ENCODE measurements at places on chromosomes 3 and 15.

GRCh38 chr3:59559721-59560435 is 510.1 kb upstream of the CFAP20DC start:
- H3K4me1 ChIP-seq, result peaks cover 20% of the 10 kb centered on the region
- no peaks in the 10 kb centered on the region for H3K27me3 ChIP-seq
- H3K4me3 ChIP-seq, result no peak overlapping the region
- H3K36me3 ChIP-seq, result peaks cover 3% of the 10 kb centered on the region

- no peak overlapping the region for H3K4me3 ChIP-seq
- DNase-seq, result no peak
- peaks cover 17% of the 10 kb centered on the region for H3K27me3 ChIP-seq
- peaks cover 3% of the 10 kb centered on the region for H3K4me1 ChIP-seq
- no peak overlapping the region for H3K27ac ChIP-seq
- no peaks in the 10 kb centered on the region for H3K36me3 ChIP-seq
These were observed 6.7 kb downstream of the CCR5AS start for GRCh38 chr3:46400000-46400734.

- no peaks in the 10 kb centered on the region for H3K4me1 ChIP-seq
- no peak for DNase-seq
- no peak overlapping the region for H3K4me3 ChIP-seq
- H3K27me3 ChIP-seq, result no peaks in the 10 kb centered on the region
- H3K27ac ChIP-seq, result no peak overlapping the region
These were observed 218.5 kb upstream of the STT3B start for GRCh38 chr3:31314258-31314657.

DNA sequence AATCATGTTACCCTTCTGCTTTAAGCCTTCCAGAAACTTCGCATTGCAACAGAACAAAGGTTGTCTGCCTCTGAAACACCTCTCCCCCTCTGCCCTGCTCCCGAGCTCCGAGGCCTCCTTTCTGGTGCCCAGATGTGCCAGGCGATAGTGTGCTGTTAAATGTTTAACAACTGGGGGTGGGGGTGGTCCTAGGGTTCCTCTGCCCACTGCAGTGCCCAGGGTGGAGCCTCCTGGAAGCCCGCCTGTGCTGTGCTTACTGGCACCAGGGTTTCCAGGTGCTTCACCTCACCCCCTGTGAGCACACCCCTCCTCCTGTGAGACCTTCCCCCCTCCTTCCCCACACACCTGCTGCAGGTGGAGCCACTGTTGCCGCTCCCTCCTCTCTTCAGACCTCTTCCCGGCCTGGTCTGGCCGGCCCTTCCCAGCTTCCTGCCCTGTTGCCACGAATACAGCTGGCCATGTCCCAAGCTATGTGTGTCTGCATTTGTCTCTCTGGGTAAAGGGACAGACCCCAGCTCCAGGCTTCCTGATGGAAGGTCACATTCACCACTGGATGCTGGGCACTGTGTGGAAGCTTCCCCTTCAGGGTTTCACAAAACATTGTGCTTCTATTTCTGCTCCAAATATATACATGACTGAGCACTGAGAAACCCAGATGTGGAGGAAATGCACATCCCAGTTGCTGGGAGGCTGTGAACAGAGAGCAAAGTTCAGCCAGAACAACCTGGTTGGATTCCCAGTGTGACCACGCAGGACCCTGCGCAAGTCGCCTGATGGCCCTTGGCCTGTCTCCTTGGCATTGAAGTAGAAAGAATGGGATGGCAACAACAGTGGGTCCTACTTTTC is 37.2 kb downstream of the MGLL start:
- peaks cover 1% of the 10 kb centered on the region for H3K27me3 ChIP-seq
- H3K4me1 ChIP-seq, result no peaks in the 10 kb centered on the region
- no peaks in the 10 kb centered on the region for H3K36me3 ChIP-seq
- DNase-seq, result no peak
- no peak overlapping the region for H3K27ac ChIP-seq
- H3K4me3 ChIP-seq, result no peak overlapping the region

DNA sequence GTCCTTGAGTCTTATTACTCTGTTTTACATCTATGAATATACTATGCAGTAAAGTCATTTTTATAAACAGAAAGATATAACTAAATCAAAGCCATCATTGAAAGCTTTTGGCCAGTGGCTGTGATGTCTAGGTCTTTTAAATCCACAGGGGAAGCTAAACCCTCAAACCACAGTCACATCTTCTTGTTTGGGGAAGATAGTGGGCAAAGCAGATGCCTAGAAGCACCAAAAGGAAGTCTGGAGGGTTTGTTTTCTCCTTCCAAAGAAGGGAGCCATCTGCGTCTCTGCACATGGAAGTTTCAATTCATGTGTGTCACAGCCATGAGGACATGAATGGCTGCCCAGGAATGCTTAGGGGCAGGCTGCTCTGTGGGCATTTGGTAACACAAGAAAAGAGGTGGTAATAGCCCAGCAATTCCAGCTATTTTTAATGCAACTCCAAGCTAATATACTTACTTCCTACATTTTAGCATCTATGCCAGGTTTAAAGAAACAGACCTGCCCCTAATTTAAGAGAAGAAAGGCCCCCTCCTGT is 322.2 kb downstream of the SLC9A9 start:
- H3K27me3 ChIP-seq, result peaks cover 4% of the 10 kb centered on the region
- H3K27ac ChIP-seq, result no peak overlapping the region
- peaks cover 8% of the 10 kb centered on the region for H3K4me1 ChIP-seq
- no peak for DNase-seq
- H3K36me3 ChIP-seq, result no peaks in the 10 kb centered on the region

DNA sequence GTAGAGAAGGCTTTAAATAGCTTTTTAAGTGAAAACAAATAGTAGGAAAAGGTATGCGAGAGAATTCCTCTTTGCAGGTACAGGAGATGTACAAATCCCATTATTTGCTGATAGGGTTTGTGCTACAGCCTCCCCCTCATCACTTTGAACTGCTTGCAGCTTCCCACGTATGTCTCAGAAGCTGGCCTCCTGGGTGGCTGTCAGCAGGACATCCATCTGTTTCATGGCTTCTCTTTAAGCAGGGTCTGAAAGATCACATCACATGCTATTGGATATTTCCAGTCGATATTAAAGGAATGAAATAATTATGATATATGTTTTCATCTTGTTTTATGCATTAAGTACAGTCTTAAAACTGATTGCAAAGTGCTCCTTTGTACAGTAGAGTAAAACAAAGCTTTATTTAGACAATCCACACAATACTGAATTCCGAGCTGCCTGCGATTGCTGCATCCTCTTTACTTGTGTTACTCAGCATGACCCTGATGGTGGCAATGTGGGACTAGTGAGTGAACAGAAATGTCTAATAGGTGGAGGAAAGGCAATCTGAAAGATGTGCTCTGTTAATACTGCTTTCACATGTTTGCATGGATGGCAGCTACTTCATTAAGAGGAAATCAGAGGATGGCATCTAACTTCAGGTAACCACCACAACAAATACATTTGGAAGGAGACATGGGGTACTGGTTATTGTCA is 930.6 kb upstream of the SEMA6D start:
- H3K36me3 ChIP-seq, result no peaks in the 10 kb centered on the region
- DNase-seq, result no peak
- H3K27ac ChIP-seq, result no peak overlapping the region
- H3K4me1 ChIP-seq, result no peaks in the 10 kb centered on the region

GRCh38 chr3:170865209-170866094 is 4.5 kb downstream of the RPL22L1 start:
- no peaks in the 10 kb centered on the region for H3K27me3 ChIP-seq
- DNase-seq, result no peak
- H3K4me1 ChIP-seq, result peaks cover 12% of the 10 kb centered on the region
- no peak overlapping the region for H3K27ac ChIP-seq
- peaks cover 59% of the 10 kb centered on the region for H3K36me3 ChIP-seq

GRCh38 chr3:197366301-197367044 is 68.1 kb upstream of the DLG1 start:
- no peak overlapping the region for H3K27ac ChIP-seq
- H3K4me1 ChIP-seq, result no peaks in the 10 kb centered on the region
- no peaks in the 10 kb centered on the region for H3K36me3 ChIP-seq
- no peak for DNase-seq
- no peak overlapping the region for H3K4me3 ChIP-seq

- H3K4me3 ChIP-seq, result no peak overlapping the region
- DNase-seq, result no peak
- H3K4me1 ChIP-seq, result peaks cover 13% of the 10 kb centered on the region
- H3K27me3 ChIP-seq, result no peaks in the 10 kb centered on the region
- H3K27ac ChIP-seq, result no peak overlapping the region
These were observed 13.4 kb downstream of the HACD2 start for GRCh38 chr3:123571264-123571972.

DNA sequence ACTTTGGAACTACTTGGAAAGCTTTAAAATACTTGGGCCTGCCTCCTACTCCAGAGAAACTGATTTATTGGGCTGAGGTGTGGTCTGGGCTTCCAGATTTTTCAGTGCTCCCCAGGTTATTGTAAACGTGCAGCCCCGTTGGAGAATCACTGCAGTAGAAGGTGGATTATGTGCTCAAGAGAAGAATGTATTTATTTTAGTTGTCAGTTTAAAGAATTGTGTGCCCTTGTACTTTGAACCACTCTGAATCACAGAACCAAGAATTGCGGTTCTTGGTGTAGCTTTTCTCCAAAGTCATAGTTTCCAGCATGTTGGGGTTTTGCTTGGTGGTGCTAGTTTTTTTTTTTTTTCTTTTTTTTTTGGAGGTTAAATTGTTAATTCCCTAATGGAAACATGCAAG is 1.6 kb downstream of the TATDN2 start:
- H3K27me3 ChIP-seq, result no peaks in the 10 kb centered on the region
- peaks cover 49% of the 10 kb centered on the region for H3K4me1 ChIP-seq
- H3K36me3 ChIP-seq, result peaks cover 82% of the 10 kb centered on the region
- no peak for DNase-seq
- H3K4me3 ChIP-seq, result peak overlapping the region; percentile 95

DNA sequence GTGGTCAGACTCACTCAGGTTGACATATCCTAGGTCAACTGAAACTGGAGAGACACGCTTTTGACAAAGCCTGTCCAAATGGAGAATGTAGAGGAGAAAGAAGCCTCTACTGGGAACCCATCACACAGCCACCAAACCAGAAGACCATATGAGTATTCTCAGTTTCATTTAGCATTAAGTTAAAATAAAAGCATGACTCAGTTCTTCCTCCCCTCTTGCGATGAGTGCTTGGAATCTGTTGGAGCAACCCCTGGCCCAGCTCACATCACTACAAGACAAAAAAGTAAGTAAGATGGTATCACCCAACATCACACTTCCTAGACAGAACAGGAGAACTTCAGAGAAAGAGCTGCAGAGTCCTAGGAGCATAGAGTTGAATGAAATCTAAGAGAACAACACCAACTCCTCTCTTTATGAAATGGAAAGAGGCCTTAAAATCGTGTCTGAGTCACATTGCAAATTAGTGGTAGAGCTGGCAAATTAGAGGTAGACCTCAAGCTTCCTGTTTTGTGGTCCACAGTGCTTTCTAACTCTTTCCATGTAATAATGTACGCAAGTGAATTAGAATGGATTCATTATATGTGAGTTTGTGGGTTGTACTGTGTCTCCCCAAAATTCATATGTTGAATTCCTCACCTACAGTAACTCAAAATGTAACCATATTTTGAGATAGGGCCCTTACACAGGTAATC is 51.2 kb downstream of the FGF12 start:
- H3K27me3 ChIP-seq, result peaks cover 22% of the 10 kb centered on the region
- H3K4me1 ChIP-seq, result peaks cover 11% of the 10 kb centered on the region
- H3K4me3 ChIP-seq, result no peak overlapping the region
- H3K27ac ChIP-seq, result peak overlapping the region; percentile 90

- peaks cover 22% of the 10 kb centered on the region for H3K27me3 ChIP-seq
- no peaks in the 10 kb centered on the region for H3K36me3 ChIP-seq
- no peak overlapping the region for H3K4me3 ChIP-seq
- no peak for DNase-seq
These were observed 258.6 kb upstream of the RASGRP1 start for GRCh38 chr15:38823263-38823662.

- no peak overlapping the region for H3K27ac ChIP-seq
- H3K4me1 ChIP-seq, result peaks cover 25% of the 10 kb centered on the region
- H3K4me3 ChIP-seq, result no peak overlapping the region
- H3K36me3 ChIP-seq, result peaks cover 22% of the 10 kb centered on the region
These were observed 138.6 kb downstream of the TBL1XR1 start for GRCh38 chr3:177058648-177059047.

- no peak for DNase-seq
- no peak overlapping the region for H3K27ac ChIP-seq
- H3K4me1 ChIP-seq, result no peaks in the 10 kb centered on the region
- no peak overlapping the region for H3K4me3 ChIP-seq
- no peaks in the 10 kb centered on the region for H3K36me3 ChIP-seq
These were observed 57.8 kb upstream of the PLSCR4 start for GRCh38 chr3:146308682-146309081.

- no peak overlapping the region for H3K27ac ChIP-seq
- H3K36me3 ChIP-seq, result no peaks in the 10 kb centered on the region
- peaks cover 2% of the 10 kb centered on the region for H3K4me1 ChIP-seq
- no peak overlapping the region for H3K4me3 ChIP-seq
These were observed 181.6 kb upstream of the MBNL1 start for GRCh38 chr3:152087153-152087552.

GRCh38 chr3:176633511-176633910 is 563.8 kb downstream of the TBL1XR1 start:
- H3K4me1 ChIP-seq, result no peaks in the 10 kb centered on the region
- H3K4me3 ChIP-seq, result no peak overlapping the region
- no peak for DNase-seq
- no peaks in the 10 kb centered on the region for H3K27me3 ChIP-seq

- no peaks in the 10 kb centered on the region for H3K36me3 ChIP-seq
- H3K4me3 ChIP-seq, result no peak overlapping the region
- H3K4me1 ChIP-seq, result no peaks in the 10 kb centered on the region
- H3K27ac ChIP-seq, result no peak overlapping the region
These were observed 40.2 kb downstream of the GPR156 start for GRCh38 chr3:120244834-120245225.

- peaks cover 18% of the 10 kb centered on the region for H3K36me3 ChIP-seq
- H3K27ac ChIP-seq, result peak overlapping the region; percentile 83
- peaks cover 76% of the 10 kb centered on the region for H3K4me1 ChIP-seq
- H3K27me3 ChIP-seq, result no peaks in the 10 kb centered on the region
These were observed 318.6 kb upstream of the SATB1 start for GRCh38 chr3:18743761-18744160.

GRCh38 chr15:59298225-59298853 is 74.3 kb downstream of the MYO1E start:
- peaks cover 4% of the 10 kb centered on the region for H3K27me3 ChIP-seq
- no peak for DNase-seq
- peak overlapping the region; percentile 40 for H3K4me3 ChIP-seq
- peak overlapping the region; percentile 70 for H3K27ac ChIP-seq

- no peak for DNase-seq
- H3K27me3 ChIP-seq, result peaks cover 10% of the 10 kb centered on the region
- H3K36me3 ChIP-seq, result no peaks in the 10 kb centered on the region
- H3K27ac ChIP-seq, result no peak overlapping the region
These were observed 239.3 kb downstream of the CPNE4 start for GRCh38 chr3:131795390-131796090.

DNA sequence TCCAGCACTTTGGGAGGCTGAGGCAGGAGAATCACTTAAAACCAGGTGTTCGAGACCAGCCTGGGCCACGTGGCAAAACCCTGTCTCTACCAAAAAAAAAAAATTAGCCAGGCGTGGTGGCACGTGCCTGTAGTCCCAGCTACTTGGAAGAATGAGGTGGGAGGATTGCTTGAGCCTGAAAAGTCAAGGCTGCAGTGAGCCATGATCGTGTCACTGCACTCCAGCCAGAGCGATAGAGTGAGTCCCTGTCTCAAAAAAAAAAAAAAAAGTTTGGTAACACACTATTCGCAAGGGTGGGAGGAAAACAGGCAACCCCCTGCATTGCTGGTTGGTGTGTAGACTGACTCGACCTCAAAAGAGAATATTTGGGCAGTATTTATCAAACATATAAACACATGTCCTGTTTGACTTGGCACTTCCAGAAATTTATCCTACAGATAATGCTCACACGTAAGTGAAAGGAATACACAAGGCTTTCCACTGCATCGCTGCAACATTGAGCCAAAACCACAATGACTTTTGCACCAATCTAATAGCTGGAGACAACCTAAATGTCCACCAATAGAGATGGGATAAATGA is 3.1 kb upstream of the ANPEP start:
- no peak overlapping the region for H3K4me3 ChIP-seq
- H3K27me3 ChIP-seq, result peaks cover 42% of the 10 kb centered on the region
- no peak for DNase-seq
- no peak overlapping the region for H3K27ac ChIP-seq
- H3K36me3 ChIP-seq, result peaks cover 12% of the 10 kb centered on the region

Data from activated T-helper 2 cell treated with anti-CD3 and anti-CD28 coated beads, Interferon-gamma antibody, Interleukin-2, Interleukin-4, amounts not matched to agents 10 μg/mL and 5 μg/mL and 100 μg/mL, durations not matched to agents 14 hours and 24 hours and 36 hours (primary cell).